ENCODE measurements at places on chromosomes 6 and 20.

DNA sequence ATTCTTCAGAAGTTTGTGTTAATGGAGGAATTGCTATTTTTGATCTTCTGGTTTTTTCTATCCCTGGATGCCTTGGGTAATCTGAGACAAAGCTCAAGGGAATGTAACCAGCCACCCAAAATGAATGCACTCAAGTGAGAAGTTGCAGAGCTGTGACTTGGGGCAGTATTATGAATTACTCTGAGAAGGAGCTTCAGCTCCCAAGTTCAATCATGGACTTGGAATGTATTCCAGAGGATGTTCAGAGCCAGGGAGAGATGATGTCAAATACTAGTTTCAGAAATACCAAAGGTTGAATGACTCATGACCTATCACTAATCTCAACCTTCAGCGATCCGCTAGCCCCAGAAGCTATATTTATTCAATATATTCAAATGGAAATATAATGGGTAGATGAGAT lies 375.2 kb upstream of the PLCB4 start:
- DNase-seq: no peak

GRCh38 chr6:136644597-136644952 lies 94.4 kb upstream of the MAP7 start:
- no peak for DNase-seq

DNA sequence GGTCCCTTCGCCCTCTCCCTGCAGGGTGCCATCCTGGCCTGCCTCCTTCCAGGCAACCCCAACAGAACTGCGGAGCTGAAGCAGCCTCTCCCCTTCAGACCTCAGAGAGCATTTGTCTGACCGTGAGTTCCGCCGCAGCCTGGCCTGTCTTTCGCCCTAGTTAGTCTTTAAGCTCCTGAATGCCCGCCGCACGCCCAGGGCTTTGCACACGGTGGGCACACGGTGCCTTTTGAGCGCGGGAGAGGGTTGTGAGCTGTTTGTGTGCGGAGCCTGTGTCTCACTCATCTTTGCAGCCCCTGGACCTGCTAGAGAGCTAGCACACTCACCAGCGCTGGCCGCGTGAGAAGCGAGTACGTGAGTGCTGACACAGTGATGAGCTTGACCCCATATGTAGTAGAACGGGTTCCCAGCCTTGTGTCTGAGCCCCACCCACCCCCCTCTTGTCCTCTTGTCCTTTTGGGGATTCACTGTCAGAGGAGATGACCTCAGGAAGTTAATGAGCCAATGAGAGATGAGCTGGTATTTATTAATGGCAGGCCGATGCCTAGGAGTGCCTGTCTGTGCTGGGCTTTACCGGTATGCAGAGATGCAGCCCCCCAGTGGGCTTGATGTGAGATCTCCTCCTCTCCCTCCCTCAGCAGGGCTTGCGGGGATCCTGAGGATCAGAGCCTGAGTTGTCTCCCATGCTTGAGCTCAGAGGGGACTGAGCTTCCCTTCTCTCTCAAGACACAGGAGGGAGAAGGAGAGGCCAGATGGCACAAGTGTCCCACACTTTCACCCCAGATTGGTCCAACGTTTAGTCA lies 249.2 kb downstream of the FARS2 start:
- DNase-seq: no peak

- DNase-seq: no peak
These were observed 95.9 kb downstream of the CDKAL1 start for GRCh38 chr6:20630136-20630535.

- DNase-seq: no peak
These were observed 5.8 kb downstream of the DDR1 start for GRCh38 chr6:30889921-30890645.

- no peak for DNase-seq
These were observed at the start of gene XKR7 for GRCh38 chr20:31967830-31968249. Gene XKR7, plus strand, starts transcription at chr20:31968151. Its CDS starts 25 bp downstream, at chr20:31968176.

DNA sequence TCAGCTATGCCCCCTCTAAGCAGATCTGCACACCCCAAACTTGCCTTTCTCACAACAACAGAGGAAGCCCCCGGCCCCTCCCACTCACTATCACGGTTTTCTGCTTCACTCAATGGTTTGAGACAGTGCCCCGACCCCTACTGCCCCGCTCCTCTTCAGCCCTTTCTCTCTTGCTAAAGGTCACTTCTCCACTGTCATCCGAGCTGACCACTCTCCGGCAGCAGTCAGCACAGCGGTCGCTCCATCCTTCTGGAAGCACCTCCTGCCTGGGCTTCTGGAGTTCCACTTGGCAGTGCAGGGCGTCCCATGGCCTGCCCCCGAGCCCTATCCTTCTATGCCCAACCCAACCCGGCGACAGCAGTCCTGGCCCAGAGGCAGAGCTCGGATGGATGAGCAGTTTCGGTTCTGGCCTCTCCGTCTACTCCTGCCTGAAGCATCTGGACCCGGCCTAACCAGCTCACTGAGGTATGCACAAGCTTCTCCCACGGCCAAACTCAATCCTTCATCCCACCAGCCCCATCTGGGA lies 4.1 kb downstream of the CTSZ start:
- no peak for DNase-seq

DNA sequence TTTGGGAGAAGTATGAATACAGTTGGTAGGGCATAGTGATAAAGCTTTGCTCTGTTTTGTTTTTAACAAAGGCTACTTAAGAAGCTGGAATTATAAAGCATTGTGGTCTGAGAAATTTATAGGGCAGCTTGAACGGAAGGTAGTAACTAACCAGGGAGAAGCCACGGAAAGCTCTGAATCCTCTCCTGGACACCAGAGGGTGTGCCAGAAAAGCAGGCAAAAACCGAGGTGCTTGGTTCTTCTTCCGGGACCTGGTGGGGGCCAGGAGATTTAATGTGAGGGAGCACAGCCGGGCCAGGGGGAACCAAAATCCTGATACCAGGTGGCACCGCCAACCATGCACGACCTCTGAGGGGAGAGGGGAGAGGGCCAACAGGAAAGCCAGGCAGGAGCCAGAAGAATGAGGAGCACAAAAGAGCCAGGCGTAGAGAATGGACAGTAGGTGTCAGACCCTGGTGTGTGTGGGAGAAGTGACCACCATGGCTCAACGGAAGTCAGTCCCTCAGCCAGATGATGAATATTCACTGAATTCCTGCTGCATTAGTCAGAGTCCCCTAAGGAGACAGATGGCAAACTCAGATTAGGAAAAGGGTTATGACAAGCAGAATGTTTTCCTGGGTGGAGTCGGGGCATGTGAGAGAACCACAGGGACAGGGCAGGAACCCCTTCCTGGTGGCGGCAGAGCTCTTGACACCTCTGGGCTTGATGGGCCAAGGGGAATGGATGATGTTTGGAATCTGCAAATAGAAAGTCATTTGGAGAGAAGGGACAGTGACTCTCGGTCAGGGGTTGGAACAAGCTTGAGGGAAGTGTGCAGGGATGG lies 262.3 kb downstream of the ZNF217 start:
- DNase-seq: no peak

DNA sequence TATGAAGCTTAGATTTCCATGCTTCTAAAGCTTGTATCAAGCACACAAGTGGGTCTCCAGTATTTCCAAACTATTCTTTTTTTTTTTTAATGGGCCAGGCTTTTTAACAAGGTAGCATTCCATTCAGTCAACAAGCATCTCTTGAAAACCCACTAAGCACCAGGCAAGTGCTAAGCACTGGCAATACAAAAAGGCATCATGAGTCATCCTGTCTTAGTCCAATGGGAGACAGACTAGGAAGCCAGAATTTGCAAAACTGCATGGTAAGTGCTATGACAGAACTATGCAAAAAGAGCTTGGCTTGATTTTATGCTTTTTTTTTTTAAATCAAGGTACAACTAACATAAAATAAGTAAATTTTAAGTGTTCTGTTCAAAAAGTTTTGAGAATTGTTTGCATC lies 109.3 kb upstream of the DST start:
- no peak for DNase-seq

- DNase-seq: no peak
These were observed 1.5 kb upstream of the CITED2 start for GRCh38 chr6:139376017-139376330.

DNA sequence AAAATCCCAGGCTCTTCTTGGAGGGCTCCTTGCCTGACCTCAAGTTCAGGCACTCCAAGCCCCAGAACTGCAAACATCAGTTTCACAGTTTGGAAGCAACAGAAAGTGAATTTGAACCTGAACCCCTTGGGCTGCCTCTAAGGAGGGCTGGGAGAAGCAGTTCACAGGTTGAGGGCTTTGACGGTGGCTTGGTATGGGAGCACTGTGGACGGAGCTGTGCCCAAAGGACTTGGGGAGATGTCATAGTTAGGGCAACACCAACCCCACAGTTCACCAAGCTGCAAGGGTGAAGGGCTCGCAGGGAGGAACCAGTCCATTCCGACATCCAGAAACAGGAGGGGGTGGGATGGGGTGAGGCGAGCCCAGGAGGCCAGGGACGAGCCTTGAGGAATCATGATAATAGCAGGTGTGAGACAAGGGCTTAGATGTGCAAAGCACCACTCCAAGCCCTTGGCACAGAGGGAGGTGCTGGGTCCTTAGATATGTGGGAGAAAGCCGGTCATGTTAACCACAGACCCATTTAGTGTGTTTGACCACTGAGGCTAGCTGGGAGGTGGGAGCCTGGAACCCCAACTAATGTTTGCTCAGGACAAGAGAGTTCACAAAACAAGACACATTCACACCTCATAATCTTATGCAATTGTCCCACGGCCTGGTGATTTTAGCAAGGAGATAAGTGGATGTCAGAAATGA lies 4.3 kb downstream of the CEBPB start:
- DNase-seq: no peak

GRCh38 chr6:25927756-25928216 lies 2.7 kb downstream of the SLC17A2 start:
- no peak for DNase-seq

DNA sequence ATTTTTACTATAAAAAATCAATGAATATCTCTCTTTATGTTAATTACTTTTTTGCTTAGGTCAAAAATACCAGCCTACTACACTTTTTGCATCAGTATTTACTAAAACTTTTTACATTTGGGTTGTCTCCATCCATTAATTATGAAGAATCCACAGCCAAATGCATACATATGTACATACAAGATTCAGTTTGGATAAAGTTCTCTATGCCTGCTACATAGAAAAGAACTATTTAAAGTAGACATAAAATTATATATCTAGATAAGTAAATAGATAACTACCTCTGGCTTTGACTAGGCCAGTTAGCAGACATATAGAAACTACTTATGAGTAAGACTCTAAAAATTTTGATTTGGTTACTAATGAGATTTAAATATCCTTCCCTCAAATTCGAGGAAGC lies 12.3 kb downstream of the TDRD6 start:
- no peak for DNase-seq

DNA sequence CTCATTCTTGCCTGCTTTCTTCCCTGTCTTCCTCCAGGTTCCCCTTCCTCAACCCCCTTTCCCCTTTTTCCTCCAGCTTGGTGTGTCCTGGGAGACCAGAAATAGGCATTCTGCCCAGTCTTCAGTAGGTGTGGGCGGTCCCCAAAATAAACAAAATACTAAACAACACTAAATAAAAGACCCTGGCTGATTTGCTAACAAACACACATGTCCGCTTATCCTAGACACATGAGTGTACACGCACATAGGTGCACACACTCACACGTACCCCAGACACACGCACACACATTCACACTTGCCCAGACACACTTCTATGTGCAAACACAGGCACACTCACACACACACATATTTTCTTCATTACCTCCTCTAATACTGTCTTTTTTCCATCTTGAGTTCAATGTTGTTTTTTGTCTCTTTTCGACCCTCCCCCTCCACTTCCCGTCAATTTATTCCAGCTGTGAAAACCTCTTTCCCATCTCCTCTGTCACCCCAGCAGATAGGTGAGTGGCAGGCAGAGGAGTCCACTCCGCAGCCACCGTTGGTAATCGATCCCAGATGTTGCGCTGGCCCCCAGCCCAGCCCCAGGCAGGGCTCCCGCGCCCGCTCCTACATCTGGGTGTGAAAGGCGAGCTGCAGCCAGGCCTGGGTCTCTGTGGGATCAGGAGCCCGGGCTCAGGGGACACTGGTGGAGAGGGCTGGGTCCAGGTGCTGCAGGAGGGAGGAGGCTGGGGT lies 56.9 kb upstream of the FOXP4 start:
- no peak for DNase-seq

DNA sequence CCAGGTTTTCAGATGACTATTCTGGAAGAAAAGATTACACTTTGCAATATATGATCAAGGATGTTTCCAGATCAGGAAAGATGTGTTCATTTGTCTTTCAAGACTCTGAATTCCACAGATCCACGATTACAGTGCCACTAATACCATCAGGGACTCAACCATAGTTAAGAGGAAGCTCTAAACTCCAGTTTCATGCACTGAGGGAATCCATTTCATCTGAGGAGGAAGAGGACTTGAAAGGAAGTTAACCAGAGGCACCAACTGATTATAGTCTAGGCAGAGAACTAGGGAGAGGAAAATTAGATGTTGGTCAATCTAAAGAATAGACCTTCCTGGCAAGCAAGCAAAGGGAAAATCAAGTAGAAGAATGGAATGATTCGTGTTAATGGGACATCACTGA lies 218.3 kb upstream of the PRDM1 start:
- no peak for DNase-seq

DNA sequence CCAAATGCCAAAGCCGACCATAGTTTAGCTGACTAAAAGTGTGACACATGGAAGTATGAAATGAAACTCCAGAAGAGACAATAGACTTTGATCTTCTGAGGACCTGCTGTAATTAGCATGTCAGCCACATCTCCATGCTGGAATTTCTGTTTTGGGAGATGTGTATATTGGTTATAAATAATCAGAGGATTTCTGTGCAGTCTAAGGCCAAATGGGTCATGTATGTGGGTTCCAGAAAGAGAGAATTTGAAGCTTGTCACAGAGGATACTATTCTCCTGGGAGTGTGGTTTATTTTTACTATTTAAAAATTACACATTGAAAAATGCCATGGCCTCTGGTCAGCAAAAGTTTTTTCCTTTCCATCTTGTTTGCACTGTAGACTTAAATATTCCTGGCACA lies 405.5 kb upstream of the PLCB4 start:
- DNase-seq: no peak

- no peak for DNase-seq
These were observed 31.3 kb downstream of the OR2A4 start for GRCh38 chr6:131669891-131670290.

GRCh38 chr6:24898676-24899075 lies 37.1 kb downstream of the RIPOR2 start:
- DNase-seq: no peak

GRCh38 chr20:61041481-61041880 lies 210.6 kb upstream of the CDH4 start:
- no peak for DNase-seq

GRCh38 chr20:12874933-12875332 lies 133.8 kb upstream of the SPTLC3 start:
- DNase-seq: no peak

DNA sequence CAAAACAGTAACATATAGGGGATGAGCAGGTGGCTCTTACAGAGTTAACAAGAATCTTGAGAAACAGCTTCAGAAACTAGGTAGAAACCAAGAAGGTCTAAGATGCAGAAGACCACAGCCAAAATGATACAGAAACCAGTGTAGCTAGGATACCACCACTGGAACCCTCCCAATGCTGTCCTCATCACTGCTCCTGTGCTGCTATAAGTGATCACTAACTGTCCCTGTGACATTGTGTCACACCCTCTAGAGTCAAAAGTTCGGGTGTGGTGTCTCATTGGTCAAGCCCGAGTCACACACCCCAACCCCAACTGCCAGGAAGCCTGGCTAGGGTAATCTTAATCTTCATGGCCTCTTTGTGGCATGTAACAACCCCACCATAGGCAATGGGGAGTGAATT lies 153.1 kb downstream of the RCAN2 start:
- DNase-seq: no peak

GRCh38 chr6:151701911-151702562 lies 105.4 kb upstream of the ESR1 start:
- DNase-seq: no peak

Measured in stimulated activated naive CD4-positive, alpha-beta T cell treated with Interleukin-2 at 50 U/mL for 16 hours (primary cell).